Brain pericyte (primary cell): ENCODE measurements at places on chromosomes 11 and 22.

DNA sequence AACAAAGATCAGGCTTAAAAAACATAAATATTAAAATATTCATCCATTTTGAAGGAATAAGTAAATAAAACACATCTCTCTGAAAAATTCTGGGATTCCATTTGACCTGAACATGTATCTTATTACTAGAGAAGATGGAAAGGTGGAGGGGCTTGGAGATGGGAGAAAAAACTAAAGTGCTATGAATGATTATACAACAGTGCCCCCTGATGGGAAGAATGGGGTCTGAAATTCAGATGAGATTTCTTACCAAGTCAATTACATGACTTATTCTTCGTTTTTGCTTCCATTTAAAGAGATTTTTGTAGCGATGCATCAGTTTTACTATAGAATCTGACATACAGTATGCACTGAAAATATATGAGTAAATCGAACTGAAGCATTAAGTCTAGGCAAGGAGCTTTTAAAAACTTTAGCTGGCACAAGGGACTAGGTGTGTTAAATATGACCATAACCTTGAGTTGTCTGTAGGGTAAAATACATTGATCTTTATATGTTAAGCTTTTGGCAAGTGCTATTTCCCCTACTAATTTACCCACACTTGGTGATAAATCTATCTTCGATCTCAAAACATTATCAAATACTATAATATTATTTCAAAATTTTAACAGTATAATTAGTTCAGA lies 718.8 kb downstream of the CNTN5 start:
- DNase-seq, result peak; percentile 24

DNA sequence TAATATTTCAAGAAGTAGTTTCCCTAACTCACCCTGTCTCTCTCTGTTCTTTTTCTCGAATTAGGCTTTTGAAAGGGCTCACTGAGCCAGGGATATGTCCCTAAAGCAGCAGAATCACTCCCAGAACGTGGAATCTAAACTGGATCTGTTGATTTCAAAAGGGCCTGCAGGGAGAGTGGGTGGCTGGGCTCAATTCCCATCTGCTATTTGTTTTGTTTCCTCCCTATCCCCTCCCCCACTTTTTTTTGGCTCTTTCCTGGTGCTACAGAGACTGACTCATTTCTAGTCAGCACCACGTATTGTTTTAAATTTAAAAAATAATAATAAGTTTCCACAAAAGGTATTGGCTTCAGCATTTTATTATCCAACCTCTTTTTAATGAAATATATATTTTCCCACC lies 961.5 kb downstream of the FAM181B start:
- DNase-seq, result peak; percentile 34

- no peak for DNase-seq
Observed at GRCh38 chr11:36390963-36391471, 94.9 kb downstream of the PRR5L start.

- no peak for DNase-seq
Observed at GRCh38 chr11:18502352-18502751, 24.4 kb downstream of the TSG101 start.

DNA sequence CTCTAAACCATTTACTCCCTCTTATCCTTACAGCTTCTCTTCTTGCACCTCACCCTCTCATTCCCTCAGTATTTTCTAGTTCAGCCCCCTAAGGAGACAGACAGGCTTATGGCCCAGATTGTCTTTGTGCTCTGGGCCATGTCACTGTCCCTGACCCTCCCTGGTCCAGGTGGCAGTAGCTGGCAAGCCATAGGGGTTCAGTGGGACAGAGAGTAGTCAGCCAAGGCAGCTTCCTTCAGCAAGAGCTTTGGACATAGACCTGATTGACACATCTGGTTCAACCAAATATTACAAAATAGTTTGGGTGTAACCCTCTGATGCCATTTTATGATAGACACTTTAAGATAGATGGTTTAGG lies 53.9 kb downstream of the NCAM1 start:
- no peak for DNase-seq

DNA sequence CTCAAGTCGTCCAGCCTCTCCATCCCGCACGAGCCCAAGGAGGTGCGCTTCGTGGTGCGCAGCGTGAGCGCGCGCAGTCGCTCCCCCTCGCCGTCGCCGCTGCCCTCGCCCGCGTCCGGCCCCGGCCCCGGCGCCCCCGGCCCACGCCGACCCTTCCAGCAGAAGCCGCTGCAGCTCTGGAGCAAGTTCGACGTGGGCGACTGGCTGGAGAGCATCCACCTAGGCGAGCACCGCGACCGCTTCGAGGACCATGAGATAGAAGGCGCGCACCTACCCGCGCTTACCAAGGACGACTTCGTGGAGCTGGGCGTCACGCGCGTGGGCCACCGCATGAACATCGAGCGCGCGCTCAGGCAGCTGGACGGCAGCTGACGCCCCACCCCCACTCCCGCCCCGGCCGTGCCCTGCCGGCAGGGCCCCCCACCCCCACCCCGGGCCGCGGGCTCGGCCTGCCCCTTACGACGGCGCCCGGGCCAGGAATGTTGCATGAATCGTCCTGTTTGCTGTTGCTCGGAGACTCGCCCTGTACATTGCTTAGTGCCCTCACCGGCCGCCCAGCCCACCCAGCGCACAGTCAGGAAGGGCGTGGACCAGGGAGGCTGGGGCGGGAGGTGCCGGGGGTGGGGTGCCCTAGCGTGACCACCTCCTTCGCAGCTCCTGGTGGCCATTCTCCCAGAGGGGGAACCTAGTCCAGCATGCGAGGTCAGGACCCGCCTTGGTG lies 6.9 kb upstream of the ACR start:
- DNase-seq, result no peak

DNA sequence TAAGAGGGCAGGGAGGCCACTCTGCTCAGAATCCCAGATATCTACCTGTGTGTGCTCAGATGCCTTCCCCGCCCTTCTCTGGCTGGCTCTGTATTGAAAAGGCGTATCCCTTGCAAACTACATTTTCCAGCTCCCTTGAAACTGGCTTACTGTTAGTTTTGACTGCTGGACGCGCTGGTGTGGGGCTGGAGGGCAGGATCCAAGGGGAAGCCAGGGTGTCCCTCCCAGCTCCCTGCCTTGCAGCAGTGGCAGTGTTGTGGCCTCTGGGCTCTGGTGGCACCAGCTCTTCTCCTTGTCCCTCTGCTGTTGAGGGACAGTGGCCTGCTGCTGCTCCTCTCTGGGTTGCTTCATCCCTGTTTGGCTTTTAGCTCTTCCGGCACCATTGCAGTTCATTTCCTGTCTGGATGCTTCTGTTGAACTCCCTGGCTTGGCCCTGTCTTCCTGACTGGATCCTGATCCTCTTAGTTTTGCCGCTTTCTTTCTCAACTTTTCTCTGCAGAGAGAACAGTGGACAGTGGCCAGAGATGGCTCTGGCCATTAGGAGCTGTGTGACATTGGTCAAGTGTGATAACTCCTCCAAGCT lies 107.1 kb upstream of the PARVA start:
- no peak for DNase-seq

DNA sequence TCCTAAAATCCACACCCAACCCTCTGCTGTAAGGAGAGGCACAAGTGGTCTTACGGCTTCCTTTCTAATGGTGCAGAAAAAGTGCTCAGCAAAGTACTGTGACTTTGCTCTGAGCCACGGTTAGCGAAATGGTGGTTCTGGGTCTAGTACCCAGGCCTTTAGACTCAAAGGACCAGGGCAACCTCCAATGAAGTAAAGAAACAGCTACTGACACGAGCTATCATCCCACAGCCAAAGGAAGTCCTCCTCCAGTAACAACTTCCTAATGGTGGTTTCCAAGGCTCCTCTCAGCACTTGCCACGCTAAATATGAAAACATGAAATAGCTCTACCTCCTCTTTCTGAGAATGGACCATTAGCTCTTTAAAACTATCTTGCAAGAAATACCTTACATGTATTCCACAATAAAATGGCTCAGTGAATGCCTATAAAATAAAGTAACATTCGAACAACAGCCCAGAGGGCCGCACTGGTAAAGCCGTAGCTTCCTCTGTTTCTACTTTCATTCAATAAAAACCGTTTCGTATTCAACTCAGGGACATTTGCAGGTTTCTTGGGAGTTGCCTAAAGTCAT lies 122.4 kb downstream of the ETS1 start:
- DNase-seq, result no peak

- DNase-seq, result no peak
Observed at GRCh38 chr11:14642873-14643696, 519 bp upstream of the PDE3B start.
